ENCODE measurements at places on chromosomes 3 and 15.
A peak's percentile ranks its signal among the peaks of the same experiment; 100 is the strongest.

GRCh38 chr3:187051724-187052366 is 87.5 kb downstream of the RPL39L start:
- no peak for DNase-seq

- no peak for DNase-seq
These were observed 173.1 kb upstream of the CDIN1 start for GRCh38 chr15:36406366-36406765.

- DNase-seq = no peak
These were observed 42.3 kb upstream of the LHFPL4 start for GRCh38 chr3:9595877-9596276.

- no peak for DNase-seq
These were observed 39.0 kb upstream of the SLC25A26 start for GRCh38 chr3:66181764-66182163.

GRCh38 chr3:69540706-69541581 is 155.1 kb upstream of the FRMD4B start:
- no peak for DNase-seq

GRCh38 chr3:169772897-169773816 is at the start of gene MYNN:
Gene MYNN, plus strand, starts transcription at chr3:169773396. Its CDS starts 900 bp downstream, at chr3:169774296.
- DNase-seq = peak; percentile 81

- no peak for DNase-seq
These were observed 254.0 kb downstream of the SLCO3A1 start for GRCh38 chr15:92107510-92107909.

- DNase-seq = no peak
These were observed 25.2 kb upstream of the MAGEF1 start for GRCh38 chr3:184737063-184737462.

- DNase-seq = no peak
These were observed 239.7 kb downstream of the SUCLG2 start for GRCh38 chr3:67414740-67415139.

DNA sequence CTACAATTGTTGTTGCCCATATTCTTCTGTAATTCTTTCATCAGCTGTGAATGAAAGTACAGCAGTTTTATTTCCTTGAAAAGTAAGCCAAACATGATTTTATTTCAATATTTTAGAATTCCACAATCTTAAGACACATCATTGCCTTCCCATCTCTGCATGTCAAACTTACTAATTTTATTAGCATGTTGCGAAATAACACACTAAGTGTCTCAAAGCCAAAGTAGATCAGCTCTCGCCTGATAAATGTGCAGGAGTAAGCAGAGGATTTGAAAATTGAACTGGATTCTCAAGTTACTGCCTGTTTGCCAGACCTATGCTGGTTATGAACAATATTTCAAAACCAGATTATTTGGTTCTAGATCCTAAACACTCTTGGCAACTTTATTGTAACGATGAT is 25.7 kb downstream of the TGFBR2 start:
- no peak for DNase-seq

DNA sequence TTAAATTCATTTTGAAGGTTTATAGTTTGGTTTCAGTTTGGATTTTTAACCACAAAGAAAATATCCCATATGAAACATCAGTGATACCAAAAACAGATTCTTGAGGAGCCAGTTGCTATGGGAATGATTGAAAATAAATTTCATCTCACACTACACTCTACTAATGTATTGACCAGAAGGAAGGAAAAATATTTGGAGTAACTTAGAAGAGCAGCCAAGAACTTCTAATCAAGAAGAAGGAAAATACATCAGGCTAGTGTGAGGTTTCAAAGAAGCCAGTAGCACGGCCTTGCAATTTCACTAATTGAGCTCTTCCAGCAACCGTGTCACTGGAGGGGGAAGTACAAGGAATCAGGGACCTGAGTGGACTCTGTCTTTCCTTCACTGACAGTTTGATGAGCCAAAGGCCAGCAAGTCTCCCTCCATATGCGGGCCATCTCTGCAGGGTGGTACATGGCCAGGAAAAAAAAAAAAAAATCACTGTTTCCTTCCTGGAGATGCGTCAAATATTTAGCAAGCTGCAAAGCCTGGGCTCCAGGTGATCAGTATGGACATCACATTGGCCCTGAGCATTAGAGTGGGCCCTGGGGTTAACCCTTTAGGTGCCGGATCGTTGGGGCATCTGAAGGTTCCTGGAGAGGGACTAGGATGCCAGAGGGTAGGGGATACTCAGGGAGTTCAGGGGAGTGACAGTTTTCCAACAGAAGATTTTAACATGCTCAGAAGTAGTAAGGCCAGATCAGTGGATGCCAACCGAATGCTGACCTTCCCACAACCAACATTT is 37.1 kb downstream of the SLC12A8 start:
- no peak for DNase-seq

DNA sequence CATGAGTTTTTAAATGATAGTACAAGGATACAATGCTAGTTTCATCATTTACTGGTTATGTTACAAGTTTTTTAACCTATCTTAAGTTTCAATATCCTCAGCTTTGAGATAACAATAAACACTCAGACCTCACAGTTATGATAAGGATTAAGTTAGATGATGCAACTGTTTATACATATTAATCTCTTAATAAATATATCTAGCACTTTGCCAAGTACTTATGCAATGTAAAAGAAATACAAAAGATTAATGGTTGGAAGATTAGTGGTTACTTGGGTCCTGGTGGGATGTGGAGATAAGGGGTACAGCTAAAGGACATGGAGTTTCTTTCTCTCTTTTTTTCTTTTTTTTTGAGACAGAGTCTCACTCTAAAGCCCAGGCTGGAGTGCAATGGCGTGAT is 12.0 kb downstream of the SPPL2A start:
- DNase-seq = no peak

- no peak for DNase-seq
These were observed 4.4 kb upstream of the VPS8 start for GRCh38 chr3:184807549-184807948.

DNA sequence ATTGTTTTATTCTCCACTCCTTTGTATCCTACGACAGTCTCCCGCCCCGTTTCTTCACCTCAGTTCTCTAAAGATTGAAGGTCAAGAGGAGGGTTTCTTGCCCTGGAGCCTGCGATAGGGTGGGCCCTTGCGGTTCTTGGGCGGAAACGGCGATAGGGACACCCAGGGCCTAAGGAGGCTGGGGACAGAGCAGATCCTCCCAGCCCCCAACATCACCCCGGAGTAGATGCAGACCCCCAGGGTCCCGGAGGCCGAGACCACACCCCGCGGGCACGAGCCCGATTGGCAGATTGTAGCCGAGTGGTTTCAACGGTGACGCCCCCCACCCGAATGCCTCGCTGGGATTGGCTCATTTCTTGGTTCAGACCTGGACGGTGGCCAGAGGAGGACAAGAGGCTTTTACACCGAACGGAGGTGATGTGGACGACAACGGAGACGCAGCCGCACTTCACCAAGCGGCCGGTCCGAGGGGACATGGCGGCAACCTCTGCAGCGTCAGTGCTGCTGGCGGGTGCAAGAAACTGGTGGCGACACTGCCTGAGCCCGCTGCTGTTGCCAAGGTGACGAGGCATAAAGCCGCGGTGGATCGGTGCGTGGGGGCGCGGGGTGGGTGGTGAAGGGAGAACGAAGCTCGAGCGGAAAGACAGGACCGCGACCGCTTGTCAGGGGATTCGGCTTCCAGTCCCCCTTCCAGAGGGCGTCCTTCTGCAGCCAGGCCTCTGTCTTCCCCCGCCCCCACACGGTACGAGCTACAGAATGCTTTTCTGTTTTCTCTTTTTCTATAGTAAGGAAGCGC is 19.0 kb upstream of the MCF2L2 start:
- DNase-seq = peak; percentile 36

GRCh38 chr15:67784090-67784781 is 41.1 kb upstream of the SKOR1 start:
- DNase-seq = no peak

DNA sequence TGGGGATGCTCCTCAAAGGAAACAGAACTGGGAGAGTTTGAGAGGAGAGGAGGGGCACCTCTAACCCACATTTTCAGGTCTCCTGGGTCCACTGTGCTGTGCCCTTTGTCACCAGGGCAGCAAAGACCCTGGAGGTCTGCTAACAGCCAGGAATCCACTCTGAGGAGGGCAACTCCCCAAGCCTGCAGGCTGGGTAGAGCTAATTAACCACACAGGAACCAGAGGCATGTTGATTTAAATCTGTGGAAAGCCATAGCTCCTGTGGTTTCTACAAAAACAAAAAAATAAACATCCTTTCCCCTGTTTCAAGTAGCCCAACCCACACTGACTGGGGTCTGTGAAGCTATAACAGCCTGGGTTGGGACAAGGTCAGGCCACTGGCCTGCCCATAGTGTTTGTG is 2.2 kb upstream of the BSN start:
- DNase-seq = no peak

DNA sequence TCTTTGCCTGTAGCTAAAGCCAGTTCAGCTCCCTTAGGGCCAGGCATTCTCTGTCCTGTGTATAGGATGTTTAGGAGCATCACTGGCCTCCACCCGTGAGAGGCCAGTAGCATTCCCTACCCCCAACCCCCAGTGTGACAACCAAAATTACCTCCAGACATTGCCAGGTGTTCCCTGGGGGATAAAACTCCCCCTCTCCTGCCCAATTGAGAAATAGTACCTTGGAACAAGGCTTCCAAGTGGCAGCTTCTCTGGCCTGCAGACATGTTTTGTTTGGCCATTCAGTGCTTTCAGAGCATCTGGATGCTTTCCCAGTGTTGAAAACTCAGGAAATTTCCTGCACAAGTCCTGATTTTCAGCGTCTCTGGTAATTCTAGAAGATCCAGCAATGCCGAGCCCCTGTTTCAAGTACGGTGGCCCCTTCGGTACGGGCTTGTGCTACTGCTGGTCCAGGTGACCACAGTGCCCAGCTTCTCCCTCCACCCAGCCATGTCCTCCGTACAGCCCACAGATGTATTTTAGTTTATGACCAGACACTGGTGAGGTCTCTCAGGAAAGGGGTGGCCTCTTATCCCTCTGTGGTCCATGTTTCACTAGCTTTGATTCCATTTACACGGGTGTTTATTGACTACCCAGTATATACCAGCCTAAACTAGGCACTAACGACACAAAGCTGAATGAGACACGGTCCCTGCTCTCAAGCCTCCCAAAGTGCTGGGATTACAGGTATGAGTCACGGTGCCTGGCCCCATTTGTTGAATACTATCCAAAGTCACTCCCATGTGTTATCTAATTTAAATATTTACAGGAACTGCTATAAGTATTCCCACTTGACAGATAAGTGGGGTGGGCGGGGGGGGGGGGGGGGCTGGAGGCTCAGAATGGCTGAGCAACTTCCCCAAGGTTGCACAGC is 125.4 kb upstream of the RAD18 start:
- no peak for DNase-seq

DNA sequence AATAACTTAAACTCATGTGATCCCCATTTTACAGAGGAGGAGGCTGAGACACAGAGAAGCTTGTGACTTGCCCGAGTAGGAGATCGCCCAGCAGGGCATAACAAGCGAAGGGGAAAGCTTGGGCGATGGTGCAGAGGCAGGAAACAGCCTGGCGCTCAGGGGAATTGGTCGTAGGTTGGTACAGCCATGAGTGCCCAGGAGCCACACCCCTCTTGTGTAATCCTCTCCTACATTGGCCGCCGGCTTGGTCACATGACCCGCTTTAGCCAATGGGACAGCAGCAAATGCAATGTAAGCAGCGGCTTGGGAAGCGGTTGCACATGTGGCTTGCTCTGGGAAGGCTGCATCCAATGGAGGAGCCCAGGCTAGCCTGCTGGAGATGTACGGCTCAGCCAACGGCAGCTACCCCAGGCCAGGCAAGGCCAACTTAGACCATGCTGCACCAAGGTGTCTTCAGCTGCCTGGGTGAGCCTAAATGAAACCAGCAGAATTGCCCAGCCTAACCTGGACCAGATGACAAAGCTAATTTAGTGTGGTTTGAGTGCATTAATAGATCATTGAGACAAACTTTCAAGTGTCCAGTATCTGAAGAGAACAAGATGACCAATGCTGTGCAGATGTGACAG is 50.3 kb upstream of the SLC6A6 start:
- DNase-seq = no peak

- DNase-seq = no peak
These were observed 75.5 kb downstream of the DPH6 start for GRCh38 chr15:35470441-35470840.

DNA sequence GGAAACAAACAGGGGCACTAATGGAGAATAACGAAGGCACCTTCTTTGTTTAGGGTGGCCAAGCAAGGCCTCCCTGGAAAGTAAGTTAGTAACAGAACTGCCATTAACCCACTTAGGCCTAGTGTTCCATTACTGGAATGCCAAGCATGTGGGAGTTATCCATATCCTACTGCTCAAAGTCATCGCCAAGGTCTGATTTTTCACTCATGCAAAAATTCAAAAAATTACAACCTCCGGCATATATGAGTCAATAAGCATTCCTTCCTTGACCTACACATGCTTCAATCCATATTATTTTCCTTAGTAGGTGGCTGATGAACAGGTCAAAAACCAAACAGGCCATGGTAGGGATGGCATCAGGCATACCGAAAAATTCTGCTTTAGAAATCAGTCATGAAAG is 1097.2 kb downstream of the FHIT start:
- DNase-seq = no peak

GRCh38 chr15:82944056-82944455 is 8.5 kb downstream of the HOMER2 start:
- no peak for DNase-seq

DNA sequence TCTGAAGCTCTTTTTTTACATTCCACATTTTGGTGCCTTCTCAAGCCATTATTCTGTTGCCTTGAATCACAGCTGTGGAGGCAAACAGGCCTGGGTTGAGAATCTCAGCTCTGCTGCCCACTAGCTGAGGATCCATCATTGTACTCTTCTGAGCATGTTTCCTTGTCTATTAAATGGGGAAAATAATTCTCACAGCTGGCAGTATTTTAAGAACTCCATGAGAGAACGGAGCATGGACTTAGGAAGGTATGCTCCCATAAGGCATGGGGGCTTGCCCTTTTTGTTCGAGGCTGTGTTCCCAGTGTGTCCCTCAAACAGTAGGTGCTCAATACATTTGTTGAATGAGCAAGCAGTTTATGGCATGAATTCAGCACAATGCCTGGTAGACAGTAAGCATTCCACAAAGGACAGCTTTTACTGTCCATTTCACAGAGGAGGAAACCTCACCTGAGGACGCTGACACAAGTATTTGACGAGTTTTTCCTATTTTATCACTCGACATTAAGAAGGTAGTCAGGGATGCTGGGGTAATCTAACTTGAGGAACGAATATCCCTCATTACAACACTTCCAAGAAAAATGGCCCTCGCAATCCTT is 2.1 kb upstream of the PTPRG start:
- no peak for DNase-seq

DNA sequence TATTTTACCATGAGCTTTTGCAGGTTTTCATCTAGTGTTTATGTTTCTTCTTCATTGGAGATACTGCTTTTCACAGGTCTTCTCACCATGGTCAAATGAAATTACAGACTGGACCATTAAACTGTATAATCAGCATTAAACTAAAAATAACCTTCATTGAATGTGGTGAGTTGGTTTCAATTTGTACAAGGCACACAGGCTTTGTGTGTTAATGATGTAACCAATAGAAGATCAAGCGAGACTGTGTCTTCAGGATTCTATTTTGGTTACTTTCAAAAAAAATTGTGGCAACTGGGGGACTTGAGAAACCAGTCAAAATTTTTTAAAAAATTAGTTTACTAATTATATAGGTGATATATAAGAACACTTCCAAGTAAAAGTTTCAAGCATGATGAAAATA is 54.3 kb upstream of the GCSAM start:
- no peak for DNase-seq
